ENCODE measurements at places on chromosomes 7 and 10.

DNA sequence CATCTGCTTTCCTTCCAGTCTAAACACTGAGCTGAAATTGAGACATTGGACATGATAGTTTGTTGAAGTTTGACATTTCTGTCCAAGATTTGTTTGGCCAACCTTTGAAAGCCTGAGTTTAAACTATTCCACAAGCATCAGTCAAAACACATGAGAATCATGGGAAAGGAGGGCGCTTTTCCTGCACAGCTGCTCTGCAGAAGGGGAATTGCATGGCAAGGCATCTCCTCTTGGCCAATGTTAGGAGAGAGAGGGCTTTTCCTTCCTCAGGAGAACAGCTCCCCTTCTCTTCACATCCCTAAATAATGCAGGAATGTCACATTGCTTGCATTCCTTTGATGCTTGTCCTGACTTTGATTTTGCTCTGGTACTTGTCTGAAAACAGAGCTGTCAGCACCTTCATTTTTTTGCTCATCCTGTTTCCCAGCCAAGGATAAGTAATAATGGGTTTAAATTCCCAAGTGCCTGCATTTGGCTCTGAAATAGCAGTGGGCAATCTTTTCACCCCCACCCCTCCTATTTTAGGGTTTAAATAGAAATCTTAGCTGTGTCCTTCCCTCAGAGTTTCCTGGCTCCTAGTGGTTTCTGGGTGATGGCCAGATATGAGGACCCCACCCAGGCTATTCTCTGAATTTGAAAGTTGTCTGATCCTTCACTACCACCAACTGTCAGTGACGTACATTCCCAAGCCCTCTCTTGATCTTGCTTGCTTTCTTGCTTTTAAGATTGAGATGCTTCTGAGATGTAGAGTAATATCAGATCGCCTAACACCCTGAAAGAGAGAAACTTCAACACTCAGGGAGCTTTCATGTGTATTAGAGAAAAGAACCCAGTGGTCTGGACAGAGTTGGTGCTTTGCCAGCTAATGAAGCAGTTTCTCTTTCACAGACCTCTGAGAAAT lies 75.2 kb upstream of the NPVF start:
- no peak for DNase-seq

DNA sequence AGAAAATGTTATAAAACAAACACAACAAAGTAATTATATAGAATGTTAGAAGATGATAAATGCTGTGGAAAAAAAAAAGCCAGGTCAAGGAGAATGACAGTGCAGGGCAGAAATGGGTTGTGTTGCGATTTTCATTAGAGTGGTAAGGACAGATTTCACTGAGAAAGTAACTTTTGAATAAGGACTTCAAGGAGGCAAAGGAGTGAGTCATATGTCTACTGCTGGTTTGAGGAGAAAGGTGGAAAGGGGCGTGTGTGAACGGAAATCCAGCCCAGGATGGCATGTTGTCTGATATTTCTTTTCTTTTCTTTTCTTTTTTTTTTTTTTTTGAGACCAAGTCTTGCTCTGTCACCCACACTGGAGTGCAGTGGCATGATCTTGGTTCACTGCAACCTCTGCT lies 12.3 kb upstream of the DLD start:
- DNase-seq = no peak

DNA sequence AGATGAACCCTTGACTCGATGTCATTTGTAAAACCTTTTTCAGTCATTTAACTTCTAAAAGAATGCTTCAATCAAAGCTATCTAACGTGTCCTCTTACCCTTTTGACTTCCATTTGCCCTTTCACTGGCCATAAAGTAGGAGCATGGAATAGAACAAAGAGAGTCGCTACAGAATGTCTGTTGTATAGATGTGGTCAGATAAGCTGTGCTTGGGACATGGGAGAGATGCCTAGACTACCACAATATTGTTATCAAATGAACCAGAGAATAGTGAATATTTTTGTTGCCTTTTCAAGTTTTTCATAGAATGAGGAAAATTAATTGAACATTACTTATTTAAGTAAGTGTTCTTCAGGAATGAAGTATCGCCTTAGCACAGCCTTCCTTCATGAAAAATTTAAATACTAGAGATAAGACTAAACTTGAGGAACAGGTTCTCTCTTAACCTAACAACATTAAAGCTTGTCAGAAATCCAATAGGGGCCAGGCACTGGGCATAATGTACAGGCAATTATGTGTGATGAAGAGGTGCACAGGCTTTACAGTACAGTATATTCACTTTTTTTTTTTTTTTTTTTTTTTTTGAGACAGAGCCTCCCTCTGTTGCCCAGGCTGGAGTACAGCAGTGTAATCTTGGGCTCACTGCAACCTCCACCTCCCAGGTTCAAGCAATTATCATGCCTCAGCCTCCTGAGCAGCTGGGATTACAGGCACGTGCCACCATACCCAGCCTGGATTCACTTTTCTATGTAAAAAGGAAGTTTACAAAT lies 7.5 kb upstream of the KMT2E start:
- DNase-seq = no peak

GRCh38 chr7:107711301-107711700 lies 32.6 kb upstream of the CBLL1 start:
- no peak for DNase-seq

DNA sequence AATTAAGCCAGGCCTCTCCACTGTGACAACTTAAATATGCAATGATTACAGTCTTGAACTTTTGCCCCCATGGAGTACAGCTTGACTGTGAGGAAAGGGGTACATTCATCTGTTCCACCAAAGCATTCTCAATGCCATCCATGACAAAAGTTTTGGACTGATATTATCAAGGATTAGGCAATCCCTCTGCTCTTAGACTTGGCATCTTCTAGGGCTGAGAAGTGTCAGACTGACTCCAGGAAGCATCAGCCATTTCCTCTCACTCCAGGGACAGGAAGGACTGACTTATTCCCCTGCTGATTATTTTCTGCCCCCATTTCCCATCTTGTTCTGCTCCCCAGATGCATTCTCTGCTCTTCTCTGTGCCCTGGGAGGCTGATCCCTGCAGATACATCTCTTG lies 69.7 kb downstream of the ZNF365 start:
- no peak for DNase-seq

GRCh38 chr10:17046989-17047388 lies 82.6 kb downstream of the CUBN start:
- DNase-seq = no peak

GRCh38 chr7:80181411-80181810 lies 46.8 kb downstream of the GNAI1 start:
- DNase-seq = no peak

- no peak for DNase-seq
Observed at GRCh38 chr7:98795741-98796493, 73.9 kb downstream of the TMEM130 start.

DNA sequence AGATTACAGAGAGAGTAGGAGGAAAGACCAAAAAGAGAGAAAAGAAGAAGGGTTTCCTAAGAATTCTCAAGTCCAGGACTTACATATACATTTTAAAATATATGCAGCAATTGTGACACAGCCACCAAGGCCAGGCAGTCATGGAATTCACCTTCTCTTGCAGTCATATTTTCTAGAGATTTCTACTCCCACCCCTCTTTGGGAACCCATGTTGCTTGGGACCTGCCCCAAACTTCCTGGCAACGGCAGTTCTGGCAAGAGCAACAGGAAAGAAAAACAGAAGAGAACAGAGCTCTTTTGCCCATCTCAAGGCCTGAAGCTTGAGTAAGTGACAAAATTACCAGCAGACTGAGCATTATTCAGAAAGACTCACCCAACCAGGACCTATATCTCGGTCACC lies 128.3 kb upstream of the ASAH2 start:
- no peak for DNase-seq

DNA sequence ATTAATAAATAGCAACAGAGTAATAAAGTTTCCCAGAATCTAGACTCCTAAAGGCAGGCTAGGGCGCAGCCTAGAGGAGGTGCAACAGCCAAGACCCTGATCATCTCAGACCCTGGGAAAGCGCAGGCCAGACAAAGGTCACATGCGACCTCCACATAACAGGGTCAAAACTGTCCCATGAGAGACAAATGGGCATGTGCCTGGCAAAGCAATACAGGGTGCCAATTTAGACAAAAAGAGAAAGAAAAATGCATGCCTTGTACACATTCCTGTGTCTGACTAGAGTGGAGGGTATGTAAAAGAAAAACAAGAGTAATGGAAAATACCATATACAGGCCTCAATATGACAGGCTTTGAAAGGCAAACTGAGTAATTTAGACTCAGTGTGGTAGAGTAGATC lies 22.2 kb downstream of the MPP7 start:
- no peak for DNase-seq

DNA sequence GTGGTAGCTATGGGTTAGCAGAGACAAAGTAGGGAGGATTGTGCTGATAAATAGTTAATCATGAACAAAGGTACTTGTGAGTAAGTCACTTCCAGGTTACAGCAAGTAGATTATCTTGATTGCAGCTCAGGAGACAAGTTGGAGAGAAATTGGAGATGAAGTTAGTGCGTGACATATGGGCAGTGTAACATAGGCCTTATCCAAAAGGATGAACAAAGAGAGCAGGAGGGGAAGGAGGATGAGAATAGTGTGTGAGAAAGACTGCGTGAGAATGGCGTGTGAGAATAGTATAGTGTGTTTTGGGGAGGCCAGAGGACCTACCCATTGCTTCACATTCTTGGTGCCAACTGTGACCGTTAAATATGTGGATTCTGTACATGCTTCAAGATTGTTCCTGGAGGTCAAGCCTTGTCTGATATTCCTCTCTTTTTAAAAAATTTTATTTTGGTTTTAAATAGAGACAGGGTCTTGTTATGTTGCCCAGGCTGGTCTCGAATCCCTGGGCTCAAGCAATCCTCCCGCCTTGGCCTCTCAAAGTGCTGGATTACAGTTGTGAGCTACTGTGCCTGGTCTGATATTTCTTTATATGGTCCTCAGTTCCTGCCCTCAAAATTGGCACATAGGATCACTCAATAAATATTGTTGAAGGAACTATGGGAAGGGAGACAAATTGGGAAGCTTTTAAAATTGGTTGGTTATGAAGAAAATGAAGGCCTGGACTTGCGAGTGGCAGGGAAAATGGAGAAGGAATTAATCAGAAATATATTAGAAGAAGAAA lies 3.2 kb downstream of the VCL start:
- no peak for DNase-seq

DNA sequence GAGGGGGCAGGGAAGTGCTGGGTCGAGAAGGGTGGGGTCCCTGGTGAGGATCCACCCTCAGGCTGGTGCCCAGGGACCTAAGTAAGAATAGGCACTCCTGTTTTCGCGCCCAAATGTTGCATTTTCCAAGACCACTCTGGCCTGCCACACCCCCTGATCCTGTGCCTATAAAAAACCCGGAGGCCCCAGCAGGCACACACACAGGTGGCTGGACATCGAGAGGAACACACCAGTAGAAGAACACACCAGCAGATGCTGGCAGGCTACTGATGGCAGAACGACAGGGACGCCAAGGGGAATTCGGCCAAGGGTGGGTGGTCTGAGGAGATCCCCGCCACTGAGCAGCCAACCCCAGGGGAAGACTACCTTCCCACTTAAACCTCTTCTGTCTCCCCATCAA lies 633.9 kb upstream of the POT1 start:
- DNase-seq = no peak

DNA sequence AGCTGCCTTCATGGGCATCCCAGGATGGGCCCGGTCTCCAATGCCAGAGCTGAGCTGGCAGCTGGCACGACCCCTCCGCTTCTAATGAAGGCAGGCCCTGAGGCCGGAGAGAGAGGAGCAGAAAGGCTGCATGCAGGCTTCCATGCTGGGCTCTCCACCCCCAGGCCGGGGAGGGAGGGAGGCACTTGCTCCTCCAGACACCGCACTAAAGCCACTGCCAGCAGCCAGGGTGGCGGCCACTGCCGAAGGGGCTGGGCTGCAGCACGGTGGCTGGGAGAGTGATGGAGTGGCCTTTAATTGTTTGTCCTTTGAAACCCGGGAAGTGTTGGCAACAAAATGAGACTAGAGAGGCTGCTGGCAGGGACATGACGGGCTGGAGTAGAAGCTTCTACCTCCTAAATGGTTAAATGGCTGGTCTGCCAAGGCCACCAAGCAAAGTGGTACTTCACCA lies 236.5 kb downstream of the SKAP2 start:
- no peak for DNase-seq

DNA sequence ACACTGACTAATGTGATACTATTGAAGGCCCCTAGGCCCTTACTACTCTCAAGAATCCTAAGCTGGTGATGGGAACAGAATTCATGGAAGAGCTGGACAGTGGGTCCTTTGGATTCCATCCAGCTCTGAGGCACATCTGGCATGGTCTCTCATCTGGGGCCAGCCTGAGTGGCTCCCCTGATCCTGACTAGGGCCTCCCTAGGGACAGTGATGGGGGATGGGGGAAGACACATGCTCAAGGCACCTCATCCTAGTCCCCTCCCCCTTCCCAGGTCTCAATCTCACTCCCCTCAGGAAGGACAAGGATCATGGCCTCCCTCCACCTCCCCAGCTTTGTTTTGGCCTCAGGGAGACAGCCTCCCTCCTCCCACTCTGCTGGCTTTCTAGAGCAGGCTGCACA lies 1.8 kb downstream of the KCNIP2 start:
- DNase-seq = no peak

DNA sequence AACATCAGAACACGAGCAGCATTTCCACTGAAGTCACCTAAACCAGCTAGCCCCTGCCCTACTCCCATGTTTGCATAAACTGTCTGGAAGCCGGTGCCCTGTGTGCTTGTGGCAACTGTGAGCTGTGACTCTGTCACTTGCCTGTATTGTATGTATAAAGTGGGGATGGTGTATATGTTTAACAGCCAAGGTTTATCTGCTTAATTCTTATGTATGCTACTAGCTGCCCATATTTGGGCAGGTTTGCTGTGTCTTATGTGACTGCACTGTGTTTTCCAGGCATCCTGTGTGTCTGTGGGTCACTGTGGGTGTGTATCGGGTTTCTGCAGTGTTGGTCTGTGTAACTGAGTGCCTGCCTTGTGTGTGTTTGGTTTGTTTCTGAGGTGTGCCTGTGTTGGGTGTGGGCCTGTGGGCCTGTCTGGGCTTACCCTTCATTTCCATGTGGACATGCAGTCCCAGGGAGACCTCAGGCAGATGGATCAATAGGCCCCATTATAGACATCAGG lies 9.3 kb downstream of the LBX1 start:
- DNase-seq = no peak

DNA sequence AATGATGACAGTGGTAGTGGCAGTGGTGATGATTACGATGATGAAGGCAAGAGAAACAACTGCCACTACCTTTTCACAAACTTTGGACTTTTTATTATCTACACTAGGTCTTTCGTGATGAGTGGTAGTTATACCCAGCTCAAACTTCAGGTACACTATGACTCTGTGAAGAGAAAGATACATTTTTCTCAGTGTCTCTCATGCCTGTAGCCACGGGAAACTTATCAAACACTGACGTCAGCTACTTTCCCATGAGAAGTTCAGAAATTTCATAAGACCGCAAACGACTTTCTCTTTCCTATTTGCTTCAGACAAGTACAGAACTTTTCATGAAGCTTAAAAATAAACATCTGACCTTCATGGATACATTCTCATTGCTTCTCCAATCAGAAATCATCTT lies 57.0 kb downstream of the CALD1 start:
- DNase-seq = no peak

DNA sequence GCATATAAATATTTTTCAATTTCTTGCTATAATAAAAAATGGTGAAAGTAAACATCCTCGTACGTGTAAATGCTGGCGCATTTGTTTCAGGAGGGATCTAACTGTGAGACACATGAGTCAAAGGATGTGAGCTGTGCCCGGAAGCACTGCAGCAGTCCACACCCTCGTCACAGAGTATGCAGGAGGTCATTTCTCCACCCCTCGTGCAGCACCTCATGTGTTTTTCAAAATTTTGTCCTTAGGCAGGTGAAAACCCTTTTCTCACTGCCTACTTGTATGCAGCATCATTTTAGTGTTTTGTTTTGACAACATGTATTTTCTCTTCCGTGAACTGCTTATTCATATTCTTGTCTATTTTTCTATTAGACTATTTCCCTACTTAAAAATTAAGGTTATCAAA lies 162.7 kb downstream of the AVL9 start:
- no peak for DNase-seq

Measured in activated T-cell treated with anti-CD3 and anti-CD28 coated beads, Interleukin-2, amount 50 U/mL, for 72 hours (primary cell).